ENCODE measurements at places on chromosomes 5 and 9.

GRCh38 chr5:138466900-138467710 lies 1.8 kb downstream of the EGR1 start:
- DNase-seq, result no peak

DNA sequence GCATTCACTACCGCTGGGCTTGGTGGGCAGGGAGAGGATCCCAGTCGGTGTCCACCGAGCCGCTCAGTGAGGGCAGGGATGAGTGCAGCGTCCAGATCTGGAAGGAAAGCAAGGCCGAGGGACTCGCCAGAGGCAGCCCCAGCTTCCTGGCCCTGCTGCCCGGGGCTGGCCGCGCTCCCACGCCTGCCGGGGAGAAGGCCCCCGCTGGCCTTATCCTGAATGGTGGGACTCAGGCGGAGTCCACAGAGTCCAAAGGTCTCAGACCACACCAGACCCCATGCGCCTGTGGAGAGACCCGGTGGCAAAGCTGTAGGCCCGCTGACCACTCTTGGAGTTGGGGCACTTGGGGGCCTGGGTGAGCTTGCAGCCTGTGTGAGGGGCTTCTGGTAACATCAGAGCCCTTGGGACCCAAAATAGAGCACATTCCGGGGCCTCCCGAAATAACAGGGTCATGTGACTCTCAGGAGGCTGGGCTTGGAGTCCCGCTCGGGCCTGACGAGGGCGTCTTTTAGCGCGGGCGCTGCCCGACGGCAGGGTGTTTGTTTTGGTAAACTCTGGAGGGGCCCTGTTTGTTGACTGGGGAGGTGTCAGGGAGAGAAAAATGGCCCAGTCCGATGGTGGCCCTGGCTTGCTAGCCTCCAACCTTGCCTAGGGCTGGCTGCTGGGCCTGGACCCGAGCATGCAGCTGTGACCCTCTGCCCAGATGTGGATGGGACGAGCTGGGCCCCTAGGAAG lies 2.8 kb downstream of the RXRA start:
- DNase-seq, result no peak

- DNase-seq, result no peak
Measured at GRCh38 chr9:91221332-91221731, 140.4 kb downstream of the AUH start.

DNA sequence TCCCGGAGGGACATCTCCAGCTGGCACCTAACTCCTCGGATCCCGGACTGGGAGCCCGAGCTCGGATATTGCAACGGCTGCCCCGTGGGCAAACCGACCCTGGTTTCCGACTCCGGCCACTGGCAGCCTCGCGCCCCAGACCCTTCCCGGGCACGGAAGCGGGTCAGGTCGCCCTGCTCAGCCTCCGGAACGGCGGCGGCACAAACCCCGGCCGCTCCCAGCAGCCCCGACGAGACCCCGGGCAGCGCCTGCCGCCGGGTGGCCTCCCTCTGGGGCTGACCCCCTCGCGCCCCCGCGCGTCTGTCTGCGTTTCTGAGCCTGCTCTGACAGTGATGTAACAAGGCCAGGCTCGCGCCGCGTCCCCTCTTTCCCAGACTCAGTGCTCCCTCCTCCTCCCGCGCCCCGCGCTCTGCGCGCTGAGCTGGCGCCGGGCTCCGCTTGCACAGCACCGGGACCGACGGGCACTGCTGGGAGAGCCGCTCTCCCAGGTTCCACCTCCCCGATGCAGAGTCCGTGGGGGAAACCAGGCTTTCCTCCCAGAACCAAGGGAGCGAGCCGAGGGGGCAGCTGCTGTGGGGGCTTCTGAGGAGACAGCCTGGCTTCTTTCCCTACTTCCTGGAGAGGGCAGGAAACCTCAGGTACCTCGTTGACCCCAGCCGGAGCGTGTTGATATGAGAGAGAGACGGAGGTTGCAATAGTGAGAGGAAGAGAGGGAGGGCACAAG lies at the start of gene TMEM215:
TMEM215 (plus strand) TSS at position 373 of the 724 bp plus-strand sequence. CDS start 644 bp downstream, outside the sequence.
- no peak for DNase-seq

DNA sequence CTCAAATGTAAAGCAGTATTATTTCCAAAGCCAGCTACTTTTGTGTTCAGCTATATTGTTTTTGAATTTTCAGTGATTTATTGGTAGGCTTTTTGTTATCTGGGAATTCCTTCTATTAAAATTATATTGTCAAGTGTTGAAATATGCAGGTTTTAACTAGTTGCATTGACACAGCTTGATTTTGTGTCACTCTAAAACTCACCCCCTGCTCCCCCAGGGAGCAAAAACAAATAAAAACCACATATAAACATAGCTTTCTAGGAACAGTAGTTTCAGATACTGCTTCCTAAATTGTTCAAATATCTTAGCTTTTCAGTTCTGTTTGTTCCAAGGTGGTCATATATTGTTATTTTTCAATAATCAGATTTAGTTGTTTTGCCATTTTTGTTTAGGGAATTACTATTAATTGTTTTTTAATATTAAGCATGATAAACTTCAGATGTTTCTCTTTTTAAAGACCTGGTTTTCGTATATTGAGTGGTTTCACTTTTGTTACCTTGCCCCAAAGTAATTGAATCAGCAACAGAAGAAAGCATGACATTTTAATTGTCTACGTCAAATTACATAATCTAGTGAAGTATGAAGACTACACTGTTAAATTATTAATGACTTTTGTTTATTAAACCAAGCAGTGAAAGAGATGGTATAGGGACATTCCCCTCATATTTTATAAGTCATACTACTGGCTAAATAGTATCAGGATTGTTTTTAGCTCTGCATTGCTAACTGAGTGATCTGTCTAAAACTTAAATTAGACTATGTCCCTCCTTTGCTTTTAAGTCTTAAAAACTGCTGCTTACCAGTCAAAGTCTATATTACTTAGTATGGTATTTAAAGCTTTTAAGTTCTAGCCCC lies 43.4 kb downstream of the ERBIN start:
- no peak for DNase-seq

- DNase-seq, result no peak
Measured at GRCh38 chr5:154234551-154234950, 44.0 kb downstream of the GALNT10 start.

GRCh38 chr9:19554529-19554928 lies 145.7 kb downstream of the ACER2 start:
- DNase-seq, result no peak

DNA sequence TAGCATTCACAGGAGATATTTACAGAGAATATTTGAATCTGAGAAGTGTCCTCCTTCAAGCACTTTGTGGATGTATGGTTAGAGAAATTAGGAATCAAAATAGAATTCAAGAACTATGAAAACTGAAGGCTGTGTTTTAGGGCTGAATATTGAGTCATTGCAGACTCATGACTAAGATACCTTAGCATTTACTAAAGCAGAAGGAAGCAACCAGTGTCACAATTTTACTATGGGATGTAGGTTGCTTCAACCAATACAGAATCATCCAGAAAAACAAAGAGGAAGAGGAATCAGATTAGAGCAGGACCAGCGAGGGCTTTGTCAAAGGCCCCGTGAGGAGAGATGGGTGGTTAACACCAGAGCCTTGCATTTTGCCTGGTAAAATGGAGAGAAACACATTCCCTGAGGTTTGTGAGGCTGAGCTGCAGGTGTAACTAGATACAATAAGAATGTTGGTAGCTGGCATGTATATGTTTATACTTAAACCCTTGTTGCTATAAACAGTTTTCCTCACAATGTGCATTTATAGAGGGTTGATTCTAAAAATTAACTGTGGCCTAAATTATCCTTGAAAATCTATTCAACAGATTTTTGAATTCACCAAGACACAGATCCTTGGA lies 518.1 kb downstream of the AGTPBP1 start:
- DNase-seq, result no peak

DNA sequence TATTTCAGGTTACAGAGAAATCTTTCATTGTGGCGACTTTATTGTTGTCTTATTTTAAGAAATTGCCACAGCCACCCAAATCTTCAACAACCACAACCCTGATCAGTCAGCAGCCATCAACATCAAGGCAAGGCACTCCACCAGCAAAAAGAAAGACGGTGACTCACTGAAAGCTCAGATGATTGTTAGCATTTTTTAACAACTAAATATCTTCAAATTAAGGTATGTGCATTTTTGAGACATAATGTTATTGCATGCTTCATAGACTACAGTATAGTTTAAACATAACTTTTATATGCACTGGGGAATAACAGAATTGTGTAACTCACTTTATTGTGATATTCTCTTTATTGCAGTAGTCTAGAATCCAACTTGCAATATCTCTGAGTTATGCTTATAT lies 263.4 kb downstream of the TMEM232 start:
- no peak for DNase-seq

DNA sequence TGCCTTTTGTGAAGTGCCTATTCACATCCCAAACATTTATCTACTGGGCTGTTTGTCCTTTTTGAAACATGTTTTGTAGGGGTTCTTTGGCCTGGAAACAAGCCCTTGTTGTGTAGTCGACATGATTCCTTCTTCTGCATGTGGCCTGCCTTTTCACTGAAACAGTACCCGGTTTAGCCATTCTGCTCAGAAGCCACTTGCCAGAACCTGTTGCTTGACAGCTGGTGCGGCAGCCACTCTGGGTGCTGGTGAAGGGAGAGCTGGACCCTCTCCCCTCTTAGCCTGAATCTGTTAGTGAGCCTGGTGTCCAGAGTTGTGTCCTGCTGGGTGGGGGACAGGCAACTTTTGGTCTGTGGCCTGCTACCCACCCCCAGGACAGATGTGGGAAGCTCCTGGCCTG lies 128.8 kb upstream of the CACNA1B start:
- no peak for DNase-seq

GRCh38 chr9:25602400-25603044 lies 75.7 kb downstream of the TUSC1 start:
- no peak for DNase-seq

GRCh38 chr9:109639674-109640579 lies 140.1 kb upstream of the PALM2AKAP2 start:
- no peak for DNase-seq

All from GM12892 (cell line).